Activated CD8-positive, alpha-beta memory T cell treated with anti-CD3 and anti-CD28 coated beads for 1 hour (primary cell): ENCODE measurements at places on chromosomes 13 and 19.
A peak's percentile ranks its signal among the peaks of the same experiment; 100 is the strongest.

DNA sequence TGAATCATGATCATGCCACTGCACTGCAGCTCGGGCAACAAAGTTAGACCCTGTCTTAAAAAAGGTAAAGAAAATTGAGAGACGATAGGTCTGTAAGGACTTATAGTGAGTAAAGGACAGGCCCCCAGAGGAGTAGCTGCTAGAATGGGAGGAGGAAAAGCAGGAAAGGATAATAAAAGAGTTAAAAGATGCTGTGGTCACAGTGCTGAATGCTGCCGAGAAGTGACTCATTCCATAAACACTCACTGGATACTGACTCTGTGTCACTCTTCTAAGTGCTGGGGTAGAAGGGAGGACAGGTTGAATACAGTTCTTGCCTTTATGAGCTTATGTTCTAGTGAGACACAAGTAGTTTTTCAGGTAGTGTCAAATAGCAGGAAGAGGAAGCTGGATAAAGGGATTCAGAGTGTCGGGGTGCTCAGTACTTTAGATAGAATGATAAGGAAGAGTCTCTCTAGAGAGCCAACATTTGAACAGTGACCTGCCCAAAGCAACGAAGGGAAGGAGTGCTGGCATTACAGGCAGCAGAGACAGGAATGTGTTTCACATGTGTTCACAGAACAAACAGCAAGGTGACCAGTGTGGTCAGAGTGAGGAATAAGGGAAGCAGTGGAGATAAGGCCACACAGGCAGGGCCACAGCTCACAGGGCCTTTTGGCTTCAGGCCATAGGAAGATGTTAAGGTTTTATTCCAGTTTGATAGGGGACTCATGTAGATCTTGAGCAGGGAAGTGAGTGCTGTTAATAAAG, 1240.5 kb downstream of the UQCRFS1 start:
- DNase-seq: no peak

DNA sequence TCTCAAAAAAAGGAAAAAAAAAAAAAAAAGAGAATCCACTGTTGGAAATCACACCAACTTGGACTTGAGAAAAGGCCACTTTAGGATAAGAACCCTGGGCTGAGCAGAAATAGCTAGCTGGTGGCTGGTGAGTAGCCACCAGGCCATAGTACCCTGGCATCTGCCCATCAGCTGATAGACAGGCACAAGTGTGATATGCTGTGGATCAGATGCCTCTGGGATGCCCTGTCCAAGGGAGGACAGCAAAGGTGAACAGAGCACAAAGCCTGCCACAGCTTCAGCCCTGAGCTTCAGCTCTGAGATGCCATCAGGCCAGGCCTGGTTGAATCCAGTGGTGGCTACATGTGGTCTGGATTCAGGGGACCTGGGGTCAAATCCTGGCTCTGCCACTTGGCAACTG, 8.7 kb downstream of the SIRT2 start:
- no peak for DNase-seq

GRCh38 chr19:47445937-47446402, 25.7 kb downstream of the SLC8A2 start:
- DNase-seq: peak; percentile 34

- no peak for DNase-seq
These were observed 32.8 kb upstream of the NDUFS7 start for GRCh38 chr19:1350867-1351266.

DNA sequence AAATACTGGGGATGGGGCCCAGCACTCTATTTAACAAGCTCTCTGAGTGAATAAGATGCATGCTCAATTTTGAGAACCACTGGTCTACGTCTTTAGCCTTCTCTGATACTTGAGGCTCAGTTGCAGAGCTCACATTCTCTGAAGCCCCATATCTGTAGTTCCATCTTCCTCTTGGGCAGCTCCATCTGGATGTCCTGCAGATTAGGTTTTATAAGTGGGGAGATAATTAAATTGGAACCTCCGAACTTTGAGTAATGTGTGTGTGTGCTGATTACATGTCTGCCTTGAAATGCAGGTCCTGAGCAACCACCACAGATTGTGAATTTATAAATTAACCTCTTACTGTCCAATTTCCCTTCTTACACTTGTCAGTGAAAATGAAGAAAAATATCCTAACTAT, 7.2 kb upstream of the RASL11A start:
- no peak for DNase-seq

DNA sequence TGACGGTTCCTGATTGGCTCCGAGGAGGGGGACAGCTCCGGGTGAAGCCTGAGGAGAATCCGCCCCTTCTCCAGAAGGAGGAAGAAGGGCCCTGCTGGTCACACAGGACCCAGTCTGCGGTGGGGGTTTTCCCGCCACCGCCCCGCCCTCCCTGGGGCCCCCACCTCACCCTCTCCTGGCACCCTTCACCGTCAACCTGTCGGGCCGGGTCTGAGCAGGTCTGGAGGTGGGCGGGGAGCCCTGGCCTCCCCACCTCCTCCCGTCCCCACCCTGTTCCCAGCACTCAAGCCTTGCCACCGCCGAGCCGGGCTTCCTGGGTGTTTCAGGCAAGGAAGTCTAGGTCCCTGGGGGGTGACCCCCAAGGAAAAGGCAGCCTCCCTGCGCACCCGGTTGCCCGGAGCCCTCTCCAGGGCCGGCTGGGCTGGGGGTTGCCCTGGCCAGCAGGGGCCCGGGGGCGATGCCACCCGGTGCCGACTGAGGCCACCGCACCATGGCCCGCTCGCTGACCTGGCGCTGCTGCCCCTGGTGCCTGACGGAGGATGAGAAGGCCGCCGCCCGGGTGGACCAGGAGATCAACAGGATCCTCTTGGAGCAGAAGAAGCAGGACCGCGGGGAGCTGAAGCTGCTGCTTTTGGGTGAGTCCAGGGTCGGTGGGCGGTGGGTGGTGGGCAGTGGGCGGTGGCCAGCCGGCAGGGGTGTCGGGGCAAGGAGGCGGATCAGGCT, at the start of gene GNA15:
Gene GNA15 (plus strand): TSS at position 73 of the 723 bp plus-strand sequence. CDS start 418 bp downstream, at position 491.
- no peak for DNase-seq

- no peak for DNase-seq
These were observed 92.1 kb downstream of the GADD45B start for GRCh38 chr19:2567996-2568395.

DNA sequence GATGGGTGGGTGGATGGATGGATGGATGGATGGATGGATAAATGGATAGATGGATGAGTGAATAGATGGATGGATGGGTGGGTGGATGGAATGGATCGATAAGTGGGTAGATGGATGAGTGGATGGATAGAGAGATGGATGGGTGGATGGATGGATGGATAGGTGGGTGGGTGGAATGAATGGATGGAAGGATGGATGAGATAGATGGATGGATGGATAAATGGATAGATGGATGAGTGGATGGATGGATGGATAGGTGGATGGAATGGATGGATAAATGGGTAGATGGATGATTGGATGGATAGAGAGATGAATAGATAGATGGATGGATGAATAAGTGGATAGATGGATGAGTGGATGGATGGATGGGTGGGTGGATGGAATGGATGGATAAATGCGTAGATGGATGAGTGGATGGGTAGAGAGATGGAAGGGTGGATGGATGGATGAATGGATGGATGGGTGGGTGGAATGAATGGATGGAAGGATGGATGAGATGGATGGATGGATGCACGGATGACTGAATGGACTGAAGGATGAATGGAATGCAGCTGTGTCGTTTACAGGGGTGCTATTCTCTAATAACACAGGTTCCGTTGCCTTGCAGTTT, 21.8 kb downstream of the PRR22 start:
- DNase-seq: no peak

GRCh38 chr19:2207991-2208860, 27.9 kb downstream of the PLEKHJ1 start:
- no peak for DNase-seq

GRCh38 chr13:77732287-77732686, 34.8 kb downstream of the SLAIN1 start:
- DNase-seq: no peak

- DNase-seq: no peak
These were observed 6.4 kb downstream of the PGLS start for GRCh38 chr19:17517898-17518297.

GRCh38 chr19:16914421-16914820, 25.6 kb downstream of the F2RL3 start:
- no peak for DNase-seq

- DNase-seq: no peak
These were observed 91.3 kb downstream of the KCNRG start for GRCh38 chr13:50106559-50106958.

DNA sequence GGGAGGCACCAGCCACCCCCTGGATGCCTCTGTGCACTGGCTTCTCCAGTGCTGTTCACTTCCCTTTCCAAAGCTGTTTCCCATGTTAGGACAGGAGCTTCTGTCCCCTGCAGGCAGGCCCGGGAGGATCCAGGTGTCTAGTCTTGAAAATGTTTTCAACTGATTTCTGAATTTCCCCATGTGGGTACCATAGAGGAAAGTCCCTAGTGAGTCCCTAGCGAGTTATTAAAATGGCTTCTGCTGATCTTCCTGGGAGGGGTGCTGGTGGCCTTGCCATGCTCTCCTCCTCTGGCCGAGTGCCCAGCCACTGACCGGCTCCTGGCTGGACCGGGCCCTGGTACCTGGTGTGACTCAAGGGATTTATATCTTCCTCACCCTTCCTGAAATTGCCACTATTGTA, 5.2 kb upstream of the ANKRD10 start:
- DNase-seq: no peak

- DNase-seq: no peak
These were observed 61.3 kb downstream of the DCLK1 start for GRCh38 chr13:36069881-36070366.

DNA sequence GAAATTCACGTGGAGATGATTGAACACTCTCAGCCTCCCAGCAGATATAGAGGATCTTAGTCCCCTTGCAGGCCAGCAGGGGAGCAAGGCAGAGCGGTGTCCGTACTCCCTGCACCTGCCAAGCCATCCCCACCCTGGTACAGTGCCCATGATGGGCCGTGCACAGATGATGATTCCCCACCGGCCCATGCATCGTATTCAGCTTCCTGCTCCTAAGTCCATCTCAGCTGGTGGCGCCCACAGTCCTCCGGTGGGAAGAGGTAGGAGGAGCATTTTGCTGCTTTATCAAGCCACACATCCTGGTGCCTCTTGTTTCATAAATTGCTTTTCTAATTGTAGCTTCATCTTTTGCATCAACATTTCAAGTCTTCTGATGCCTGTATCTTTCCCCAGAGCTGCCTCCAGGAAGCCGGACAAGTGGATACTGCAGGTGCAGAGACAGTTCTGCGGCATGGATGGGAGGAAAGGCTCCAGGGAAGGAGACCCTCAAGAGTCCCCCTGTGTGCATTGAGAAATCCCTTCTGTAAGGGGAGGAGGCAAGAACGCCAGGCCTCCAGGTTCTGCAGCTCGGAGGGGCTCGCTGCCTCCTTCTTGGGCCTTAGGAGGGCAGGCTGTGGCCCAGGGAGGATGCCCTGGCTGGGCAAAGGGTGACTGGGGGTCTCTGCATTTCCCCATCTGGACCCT, 55.3 kb downstream of the F2RL3 start:
- DNase-seq: no peak

DNA sequence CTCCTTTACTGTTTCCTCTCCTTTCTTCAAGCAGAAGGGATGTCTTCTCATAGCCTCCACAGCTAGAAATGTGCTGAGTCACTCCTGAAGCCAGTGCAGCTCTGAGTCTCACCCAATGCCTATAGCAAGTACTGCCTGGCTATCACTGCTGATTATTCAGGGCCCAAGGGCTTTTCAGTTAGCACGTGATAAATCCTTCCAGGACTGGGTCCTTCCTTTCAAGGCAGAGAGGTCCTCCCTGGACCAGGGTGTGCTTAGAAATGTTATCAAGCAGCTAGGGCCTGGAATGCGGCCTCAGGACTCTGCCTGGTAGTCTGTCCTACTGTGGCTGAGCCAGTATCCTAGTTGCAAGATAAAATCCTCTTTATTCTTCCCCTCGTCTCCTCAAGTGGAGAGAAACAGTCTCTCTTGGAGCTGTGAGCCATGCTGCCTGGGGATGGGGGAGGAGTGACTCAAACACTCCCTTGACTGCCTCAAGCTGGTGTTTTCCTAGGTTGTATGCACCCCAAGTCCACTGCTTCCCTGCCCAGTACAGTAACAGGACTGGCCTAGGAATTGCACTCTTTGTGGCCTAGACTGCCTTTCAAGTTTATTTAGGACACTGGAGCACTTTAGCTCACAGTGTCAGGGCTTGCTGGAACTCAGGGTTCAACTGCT, 198.7 kb upstream of the SERP2 start:
- no peak for DNase-seq
